ENCODE measurements at places on chromosomes 5 and 9.
A peak's percentile ranks its signal among the peaks of the same experiment; 100 is the strongest.

DNA sequence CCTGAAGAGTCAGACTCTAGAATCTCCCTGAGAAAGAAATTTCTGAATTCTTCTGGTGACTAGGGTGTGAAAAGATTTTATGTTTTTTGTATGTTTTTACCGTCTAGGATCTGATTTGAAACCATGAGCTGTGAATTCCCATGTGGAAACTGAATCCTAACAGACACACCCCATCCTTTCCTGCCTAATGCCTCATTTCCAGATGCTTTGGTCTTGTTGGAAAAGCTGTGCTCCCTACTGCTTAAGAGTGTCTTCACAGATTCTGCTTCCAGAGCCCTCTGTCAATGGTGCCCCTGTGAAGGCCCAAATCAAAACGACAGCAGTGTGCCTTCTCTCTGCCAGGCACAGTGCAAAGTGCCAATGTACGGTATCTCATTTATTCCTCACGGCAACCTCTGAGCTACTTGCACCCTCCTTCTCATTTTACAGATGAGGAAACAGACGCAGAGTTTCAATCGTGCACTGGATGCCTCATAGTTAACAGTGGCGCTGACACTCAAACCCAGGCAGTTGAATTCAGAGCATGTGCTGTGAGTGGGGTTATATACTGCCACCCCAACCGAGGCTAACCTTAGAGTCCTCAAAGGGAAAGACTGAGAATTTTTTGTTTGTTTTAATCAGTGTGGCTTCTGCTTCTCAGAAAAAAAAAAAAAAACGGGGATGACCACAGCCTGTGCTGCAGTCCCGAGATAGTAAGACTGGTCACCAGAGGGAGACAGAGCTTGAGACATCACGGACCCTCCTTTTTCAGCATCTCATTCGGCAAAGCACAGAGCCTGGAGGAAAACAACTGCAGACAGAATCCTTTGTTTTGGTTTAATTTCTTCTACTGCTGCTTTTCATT, 188.4 kb downstream of the SNCAIP start:
- ATAC-seq: no peak

GRCh38 chr9:3492214-3492613, 33.6 kb downstream of the RFX3 start:
- no peak for ATAC-seq

- ATAC-seq: no peak
Observed at GRCh38 chr9:495739-496138, 281.1 kb downstream of the DOCK8 start.

DNA sequence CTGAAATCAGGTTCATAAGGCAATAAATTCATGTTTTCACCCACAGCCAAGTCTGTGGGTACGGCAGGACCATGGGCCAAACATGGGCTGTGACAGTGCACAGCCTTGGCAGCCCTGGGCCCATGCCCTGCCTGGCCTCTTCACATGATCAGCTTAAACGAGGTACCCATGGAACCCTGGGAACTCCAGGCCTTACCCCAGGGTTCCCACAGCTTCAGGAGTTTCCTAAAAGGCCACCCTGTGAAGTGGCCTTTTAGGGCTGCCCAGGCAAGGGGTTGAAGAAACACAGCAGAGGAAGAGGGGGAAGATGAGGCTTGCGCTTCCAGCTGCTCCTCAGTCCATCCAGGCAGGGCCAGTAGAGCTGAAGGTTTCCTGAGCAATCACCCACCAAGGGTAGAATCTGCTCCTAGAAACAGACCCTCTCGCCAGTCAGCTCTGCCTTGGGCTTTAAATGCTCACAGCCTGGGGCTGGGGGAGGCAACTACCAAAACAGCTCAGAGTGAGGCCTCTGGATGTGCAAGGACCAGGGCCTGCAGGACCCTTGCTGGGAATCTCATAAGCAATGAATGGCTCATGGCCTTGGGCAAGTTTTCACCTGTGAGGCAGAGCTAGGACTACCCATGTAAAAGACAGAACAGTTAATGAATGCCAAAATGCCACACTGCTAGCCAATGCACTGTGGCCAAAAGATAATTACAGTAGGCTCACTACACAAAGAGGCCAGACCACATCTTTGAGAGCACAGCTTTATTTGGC, 79.3 kb upstream of the LRRTM2 start:
- no peak for ATAC-seq

- ATAC-seq: no peak
Observed at GRCh38 chr5:96094904-96095303, 133.3 kb upstream of the ELL2 start.

DNA sequence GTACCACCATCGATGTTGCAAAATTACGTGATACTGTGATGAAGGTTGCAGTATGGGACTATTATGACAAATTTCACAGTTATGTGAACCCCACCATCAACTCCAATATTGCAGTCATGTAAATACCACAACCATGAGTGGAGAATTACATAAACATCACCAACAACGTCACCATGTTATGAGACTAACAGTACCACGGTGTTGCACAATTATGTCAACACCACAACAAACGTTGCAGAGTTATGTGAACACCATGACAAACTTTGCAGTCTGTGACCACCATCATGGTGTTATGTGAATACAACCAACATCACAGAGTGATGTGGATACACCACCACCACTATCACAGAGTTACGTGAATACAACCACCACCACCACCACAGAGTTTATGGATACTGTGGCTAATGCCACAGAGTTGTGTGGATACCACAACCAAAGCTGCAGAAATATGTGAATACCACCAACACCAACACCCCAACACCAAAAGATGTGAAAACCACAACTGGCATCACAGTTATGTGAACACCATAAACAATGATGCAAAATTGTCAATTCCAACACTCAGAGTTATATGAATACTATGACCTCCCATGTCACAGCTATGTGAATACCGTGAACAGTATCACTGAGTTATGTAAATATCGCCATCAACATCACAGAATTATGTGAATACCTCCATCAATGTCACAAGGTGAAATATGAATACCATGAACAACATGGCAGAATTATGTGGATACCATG, 62.4 kb downstream of the SHC3 start:
- no peak for ATAC-seq

DNA sequence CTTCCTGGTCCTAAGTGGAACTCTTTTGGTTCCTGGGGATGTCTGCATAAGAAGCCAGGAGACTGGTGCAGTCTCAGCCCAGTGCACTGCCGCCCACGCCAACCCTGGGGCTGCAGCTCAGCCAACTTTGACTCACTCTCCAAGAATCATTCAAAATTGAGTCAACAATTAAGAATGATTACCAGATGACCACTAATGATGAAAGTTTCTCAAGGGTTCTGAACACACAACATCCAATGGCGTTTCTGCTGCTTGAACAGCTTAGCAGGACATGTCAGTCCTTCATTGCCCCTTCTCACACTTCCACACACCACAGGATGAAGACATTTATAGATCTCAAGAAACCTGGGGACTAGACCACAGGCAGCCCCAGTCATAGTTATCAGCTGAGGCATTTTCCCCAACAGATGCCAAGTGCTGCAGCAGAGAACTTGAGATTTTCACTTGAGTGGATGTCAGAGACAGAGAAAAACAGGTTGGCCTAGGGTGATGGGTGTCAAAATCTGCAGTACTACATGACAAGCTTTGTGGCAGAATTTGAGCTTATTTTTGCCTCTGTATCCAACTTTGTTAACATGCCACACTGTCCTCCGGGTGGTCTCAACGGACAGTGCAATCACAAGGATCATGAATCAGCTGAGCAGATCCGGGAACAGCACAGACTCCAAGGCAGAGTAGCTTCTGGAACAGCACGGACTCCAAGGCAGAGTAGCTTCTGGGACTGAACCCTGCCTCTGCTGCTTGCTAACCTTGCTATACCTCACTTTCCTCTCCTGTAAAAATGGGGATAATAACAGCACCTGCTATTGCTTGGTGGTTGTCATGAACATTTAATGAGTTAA, 356.1 kb downstream of the SPOCK1 start:
- peak; percentile 51 for ATAC-seq

DNA sequence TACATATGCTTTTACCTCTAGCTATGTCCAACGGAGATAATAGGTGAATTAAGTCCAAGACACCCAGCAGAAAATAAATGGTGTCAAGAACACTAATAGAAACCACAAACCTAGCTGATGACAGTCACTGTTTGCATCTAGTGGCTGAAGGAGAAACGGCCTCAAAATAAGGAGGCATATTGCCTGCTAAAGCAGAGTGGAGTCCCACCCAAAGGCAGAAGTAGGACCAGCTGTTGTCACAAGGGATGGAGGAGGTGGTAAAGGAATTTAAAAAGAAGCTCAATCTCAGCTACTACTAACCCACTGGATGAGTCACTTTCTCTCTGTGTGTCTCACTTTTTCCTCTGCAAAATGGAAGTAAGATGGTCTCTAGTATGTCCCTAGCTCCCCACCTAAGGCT, 224.3 kb downstream of the GRIA1 start:
- ATAC-seq: no peak

GRCh38 chr9:77426712-77427111, 221.4 kb downstream of the GNA14 start:
- ATAC-seq: no peak

DNA sequence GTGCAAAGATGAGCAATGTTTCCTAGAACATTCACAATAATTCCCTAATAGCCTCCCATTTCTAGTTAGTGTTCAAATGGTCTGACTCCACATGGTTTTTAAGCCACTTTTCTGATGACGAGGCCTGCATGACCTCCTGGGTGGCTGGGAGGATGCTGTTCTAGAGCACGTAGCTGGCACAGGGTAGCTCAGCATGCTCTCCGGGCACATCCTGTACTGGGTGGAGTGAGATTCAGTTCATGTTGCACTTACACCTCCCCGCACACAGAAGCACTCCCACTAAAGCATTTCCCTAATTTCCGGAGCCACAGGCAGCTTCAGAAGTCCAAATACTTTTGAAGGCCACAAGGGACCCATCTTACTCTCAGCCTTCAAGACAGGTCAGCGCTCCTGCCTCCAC, 159.8 kb upstream of the LHFPL2 start:
- no peak for ATAC-seq

GRCh38 chr5:156423597-156423996, 96.6 kb downstream of the SGCD start:
- no peak for ATAC-seq

DNA sequence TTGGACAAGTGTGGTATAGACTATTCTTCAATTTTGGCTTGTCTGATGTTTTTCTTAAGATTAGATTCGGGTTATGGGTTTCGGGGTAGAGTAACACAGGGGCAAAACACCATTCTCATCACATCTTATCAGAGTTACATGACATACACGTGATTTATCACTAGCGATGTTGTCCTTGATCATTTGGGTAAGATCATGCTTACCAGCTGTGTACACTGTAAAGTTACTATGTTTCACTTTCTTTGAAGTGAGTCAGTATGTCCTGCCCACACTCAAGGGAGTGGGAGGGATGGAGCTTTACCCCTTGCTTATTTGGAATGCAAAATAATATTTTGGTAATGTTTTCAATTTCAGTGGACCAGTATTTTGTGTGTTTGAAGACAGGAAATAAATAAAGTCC, 101.8 kb upstream of the TAF11L2 start:
- no peak for ATAC-seq

- ATAC-seq: no peak
Observed at GRCh38 chr5:172904643-172905345, 54.4 kb upstream of the RPL26L1 start.

GRCh38 chr5:30594331-30594730, 599.2 kb upstream of the CDH6 start:
- no peak for ATAC-seq

DNA sequence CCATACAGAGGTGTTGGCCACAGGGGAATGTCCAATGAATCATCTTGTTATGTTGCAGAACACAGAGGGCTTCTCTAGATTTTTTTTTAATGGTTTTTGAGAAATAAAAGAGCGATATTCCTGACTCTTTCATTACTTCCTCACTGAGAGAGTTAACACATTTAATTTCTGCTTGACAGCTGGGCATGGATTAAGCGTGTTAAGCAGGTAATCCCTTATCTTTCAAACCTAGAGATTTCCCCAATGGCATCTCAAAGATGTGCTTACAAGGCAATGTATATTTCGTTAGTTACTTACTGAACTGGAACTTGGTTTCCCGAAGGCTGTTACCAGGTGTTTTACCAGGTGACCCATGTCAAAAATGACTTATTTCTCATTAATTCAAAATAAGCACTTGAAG, 21.8 kb upstream of the ADCY2 start:
- no peak for ATAC-seq

- ATAC-seq: no peak
Observed at GRCh38 chr5:78546276-78546996, 102.1 kb downstream of the LHFPL2 start.

GRCh38 chr5:169923988-169924387, 56.3 kb downstream of the INSYN2B start:
- no peak for ATAC-seq

DNA sequence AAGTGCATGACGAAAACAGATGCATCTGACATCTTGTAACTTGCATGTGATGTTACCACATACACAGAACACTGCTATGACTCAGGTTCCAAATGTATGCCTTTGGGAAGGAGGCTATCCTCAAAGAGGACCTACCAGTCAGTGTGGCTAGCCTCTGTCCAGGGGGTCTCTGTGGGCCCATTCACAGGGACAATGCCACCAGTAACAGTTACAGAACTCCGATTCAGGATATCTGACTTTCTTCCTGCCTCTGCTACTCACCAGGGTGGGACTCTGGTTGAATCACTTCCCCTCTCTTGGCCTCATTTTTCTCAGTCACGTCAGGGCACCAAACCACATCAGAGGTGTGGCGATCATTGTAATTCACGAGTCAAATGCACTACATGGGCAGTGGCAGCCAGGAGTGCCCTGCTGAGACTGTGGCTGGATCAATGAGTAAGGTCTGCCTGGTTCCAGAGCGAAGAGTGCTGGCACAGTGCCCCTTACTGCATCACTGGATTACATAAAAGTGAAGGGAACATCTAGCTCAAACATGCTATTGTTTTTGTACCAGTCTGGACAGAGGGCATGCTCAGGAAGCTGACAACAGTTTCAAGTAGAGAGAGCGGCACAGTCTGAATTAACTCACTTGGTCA, 13.2 kb downstream of the ATOX1 start:
- ATAC-seq: peak; percentile 83

- no peak for ATAC-seq
Observed at GRCh38 chr5:102226321-102226720, 69.8 kb downstream of the SLCO4C1 start.

GRCh38 chr5:111960476-111961215, 203.7 kb upstream of the NREP start:
- ATAC-seq: no peak

GRCh38 chr5:64145216-64145895, 20.3 kb upstream of the RNF180 start:
- no peak for ATAC-seq
